NCI-H2107 (cell line): ENCODE measurements at places on chromosomes 6 and 20.
A peak's percentile ranks its signal among the peaks of the same experiment; 100 is the strongest.

DNA sequence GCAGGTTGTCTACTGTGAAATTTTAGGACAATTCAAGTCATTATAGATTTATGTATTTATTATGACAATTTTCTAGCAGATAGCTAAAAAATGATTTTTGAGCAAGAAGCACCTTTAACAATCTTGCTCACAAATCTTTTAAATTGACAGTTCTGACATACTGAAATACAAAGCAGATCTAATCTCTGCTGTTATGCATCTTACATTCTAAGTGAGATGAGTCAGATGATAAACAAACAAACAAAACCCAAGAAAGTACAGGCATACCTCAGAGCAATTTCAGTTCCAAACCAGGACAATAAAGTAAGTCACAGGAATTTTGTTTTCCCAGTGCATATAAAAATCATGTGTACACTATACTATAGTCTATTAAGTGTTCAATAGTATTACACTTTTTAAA, 430.7 kb upstream of the PTCHD4 start:
- DNase-seq = no peak

DNA sequence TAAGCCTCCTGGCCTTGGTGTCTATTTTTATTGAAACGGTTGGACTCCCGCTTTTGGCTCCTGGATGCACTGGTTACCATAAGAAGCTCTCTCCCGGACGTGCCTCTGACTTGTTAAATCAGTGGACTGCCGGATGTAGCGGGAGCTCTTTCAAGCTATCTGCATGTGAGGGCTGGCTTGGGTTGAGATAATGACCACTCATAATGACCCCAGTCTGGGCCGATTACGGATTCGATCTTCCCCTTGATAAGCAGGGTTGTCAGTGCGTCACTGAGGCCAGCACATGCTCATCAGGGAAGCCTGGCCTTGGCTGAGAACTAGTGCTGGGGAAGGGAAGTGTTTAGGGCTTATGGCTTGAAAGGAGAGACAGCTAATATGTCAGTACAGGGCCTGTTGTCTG, 528.1 kb downstream of the CDH26 start:
- no peak for DNase-seq

- DNase-seq = no peak
Measured at GRCh38 chr20:48531505-48531904, 296.3 kb downstream of the PREX1 start.

GRCh38 chr20:37596890-37597536, 69.3 kb upstream of the BLCAP start:
- no peak for DNase-seq

DNA sequence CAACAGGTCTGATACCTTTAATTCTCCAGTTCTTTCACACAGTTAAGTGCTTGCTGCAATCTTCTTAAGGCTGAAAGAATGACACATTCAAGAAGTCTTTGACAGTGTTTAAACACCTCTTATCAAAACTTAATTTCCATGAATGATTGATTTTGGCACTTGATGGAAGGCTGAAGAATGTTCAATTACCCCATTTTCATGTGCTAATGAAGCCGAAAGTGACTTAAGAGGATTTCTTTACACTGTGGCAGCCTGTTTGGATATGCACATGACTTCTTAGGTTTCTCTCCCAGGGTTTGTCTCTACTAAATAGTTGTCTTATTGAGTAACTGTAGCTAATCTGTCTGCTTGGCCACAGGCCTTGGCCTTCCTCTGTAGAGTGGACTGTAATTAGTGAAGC, 81.1 kb upstream of the PRDM1 start:
- no peak for DNase-seq

DNA sequence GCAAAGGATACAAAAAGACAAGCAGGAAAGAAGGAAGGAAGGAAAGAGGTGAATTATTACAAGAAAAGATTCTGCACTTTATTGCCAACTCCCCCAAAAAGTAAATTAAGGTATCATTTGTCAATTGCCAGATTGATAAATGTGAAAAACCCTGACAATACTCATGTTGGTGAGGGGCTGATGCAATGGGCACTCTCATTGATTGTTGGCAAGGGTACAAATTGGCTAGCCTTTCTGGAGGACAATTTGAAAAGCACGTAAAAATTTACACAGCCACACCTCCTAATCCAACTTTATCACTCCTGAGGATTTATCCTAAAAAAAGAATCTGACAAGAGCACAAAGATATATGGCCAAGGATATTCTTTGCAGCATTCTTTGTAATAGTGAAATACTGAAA, 47.7 kb downstream of the SCML4 start:
- no peak for DNase-seq

GRCh38 chr20:9036593-9036992, 32.3 kb upstream of the PLCB4 start:
- DNase-seq = no peak

DNA sequence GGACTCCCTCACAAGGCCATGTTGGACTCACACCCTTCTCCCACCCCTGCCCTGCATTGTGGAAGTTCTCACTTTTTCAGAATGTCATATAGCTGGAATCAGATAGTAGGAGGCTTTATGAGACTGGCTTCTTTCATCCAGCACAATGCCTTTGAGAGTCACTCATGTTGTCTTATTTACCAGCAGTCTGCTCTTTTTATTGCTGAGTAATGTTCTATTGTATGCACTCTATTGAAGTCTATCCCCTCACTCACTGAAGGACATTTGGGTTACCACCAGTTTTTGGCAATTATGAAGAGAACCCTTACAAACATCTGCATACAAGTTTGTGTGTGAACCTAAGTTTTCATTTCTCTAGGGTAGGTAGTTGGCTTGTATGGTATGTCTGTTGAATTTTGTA, 80.8 kb upstream of the KCNK16 start:
- DNase-seq = no peak

DNA sequence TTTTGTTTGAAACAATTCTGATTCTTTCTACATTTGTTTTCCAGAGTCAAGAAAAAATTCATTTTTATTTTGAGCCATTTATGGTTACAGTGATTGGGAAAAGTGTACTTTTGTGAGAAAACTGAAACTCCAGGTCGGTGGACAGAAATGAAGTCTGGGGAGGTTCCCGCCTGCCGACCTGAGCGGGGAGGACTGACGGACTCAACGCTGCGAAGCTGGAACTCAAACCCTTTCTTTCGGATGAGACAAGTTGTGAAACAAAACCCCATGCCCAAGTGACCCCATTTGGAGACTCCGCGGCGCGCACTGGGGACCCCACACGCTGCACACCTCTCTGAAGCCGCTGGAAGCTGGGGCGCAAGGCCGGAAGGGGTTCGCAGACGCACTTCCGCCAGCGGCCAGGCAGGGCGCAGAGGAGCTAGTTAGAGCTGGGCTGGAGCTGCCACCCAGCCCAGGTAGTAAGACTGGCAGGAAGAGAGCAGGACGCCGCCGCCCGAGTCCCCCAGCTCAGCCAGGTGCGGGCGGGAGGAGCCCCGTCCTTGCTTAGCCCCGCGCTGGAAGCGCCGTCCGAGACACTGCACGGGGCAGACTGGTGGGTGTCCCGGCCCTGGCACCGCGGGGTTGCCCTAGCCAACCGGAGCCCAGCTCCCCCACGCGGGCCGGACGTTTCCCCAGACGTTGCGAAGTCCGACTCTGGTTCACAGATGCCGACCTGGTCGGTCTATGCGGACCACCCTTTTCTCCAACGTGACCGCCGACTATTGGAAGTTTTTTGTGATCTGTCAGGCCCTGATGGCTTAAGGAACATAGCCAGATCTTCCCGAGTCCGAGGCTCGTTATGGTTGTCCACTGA, 19.8 kb upstream of the ZSCAN16 start:
- DNase-seq = peak; percentile 59

GRCh38 chr6:113289166-113289565, 568.0 kb upstream of the MARCKS start:
- DNase-seq = peak; percentile 64
